T-helper 2 cell (primary cell): ENCODE measurements at places on chromosomes 4 and X.

DNA sequence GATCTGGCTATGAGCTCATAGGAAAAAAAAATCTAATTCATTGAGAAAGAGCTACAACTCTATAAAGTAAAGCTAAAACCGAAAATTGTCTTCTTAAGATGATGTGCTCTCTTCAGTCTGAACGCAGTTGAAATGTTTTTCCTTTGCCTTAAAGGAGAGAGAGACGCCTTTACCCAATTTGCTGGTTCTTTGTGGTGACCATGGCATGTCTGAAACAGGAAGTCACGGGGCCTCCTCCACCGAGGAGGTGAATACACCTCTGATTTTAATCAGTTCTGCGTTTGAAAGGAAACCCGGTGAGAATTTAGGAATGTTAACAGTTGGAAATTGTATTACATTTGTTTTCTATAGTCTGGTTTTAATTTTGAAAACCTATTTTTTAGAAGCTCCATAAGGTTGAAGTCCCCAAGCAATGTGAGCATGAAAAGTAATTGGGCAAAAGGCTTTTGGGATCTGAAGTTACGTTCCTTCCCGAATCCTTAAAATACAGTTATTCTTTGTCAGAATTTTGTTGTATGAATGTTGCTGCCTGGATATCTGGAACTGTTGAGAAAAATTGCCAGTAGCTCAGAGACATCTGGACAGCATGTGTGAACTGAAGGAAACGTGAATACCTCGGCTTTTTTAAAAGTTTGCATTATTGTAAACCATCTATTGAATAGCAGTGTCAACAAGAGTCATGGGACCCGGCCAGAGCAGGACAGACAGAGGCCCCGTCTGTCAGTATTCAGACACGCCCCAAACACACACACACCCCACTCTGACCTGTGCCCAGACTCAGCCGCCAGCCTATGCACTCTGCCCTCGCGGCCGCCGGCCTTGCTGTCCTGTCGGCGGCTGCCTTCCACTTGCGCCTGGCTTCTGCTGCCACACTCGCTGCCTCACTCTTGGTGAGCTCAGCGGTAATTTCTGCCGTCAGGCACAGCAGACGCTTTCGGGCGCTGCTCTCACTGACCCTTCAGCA lies 9.9 kb downstream of the PIGG start:
- DNase-seq, result no peak

GRCh38 chr4:135283934-135284333 lies 1082.3 kb upstream of the PABPC4L start:
- DNase-seq, result no peak

- DNase-seq, result no peak
Measured at GRCh38 chr4:144355811-144356757, 215.6 kb upstream of the GYPA start.

DNA sequence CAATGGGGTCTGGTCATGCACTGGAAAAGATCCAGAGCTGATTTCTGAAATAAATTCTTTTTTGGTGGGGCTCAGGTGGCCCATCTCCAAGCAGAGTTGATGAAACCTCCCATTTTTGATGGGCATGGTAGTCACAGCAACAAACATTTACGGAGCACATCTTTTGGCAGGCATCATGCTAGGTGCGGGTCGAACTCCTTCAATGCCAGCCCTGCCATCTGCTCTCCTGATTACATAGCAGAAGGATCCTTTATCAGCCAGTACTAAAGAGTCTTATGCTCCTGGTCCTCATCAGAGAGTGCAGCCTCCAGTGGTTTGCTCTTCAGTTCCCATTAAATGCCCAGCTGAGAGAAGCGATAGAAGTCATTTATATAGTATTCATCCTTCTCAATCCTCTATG lies 121.7 kb downstream of the GRXCR1 start:
- no peak for DNase-seq

DNA sequence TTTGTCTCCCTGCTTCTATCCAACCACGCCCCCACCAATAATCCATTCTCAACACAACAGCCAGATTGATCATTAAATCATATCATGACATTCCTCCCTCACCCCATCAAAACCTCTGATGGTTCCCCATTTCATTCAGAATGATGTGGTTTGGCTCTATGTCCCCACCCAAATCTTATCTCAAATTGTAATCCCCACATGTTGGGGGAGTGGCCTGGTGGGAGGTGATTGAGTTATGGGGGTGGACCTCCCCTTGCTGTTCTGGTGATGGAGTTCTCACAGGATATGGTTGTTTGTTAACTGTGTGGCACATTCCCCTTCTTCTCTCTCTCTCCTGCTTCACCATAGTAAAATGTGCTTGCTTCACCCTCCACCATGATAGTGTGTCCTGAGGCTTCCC lies 23.3 kb downstream of the TRMT2B start:
- DNase-seq, result no peak

GRCh38 chrX:129833153-129833990 lies 10.3 kb downstream of the ZDHHC9 start:
- no peak for DNase-seq

GRCh38 chrX:132639446-132639845 lies 150.6 kb upstream of the MBNL3 start:
- no peak for DNase-seq

DNA sequence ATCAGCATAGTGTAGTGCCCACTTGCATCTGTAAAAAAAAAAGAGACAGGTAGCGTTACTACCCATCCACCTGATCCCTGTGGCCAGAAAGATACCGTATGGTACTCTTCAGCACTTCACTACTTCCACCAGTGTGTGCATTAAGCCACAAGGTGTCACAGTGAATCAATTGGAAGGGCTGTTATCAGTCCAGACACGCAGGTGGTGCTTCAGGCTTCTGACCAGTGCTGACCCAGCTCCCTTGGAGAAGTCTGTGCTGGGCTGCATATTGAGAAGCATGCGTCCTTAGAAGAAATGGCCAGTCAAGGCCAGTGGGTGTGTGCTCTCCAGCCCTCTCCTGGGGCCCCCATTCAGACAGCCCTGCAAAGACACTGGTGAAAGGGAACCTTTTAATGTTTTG lies 10.6 kb downstream of the LDB2 start:
- DNase-seq, result no peak

DNA sequence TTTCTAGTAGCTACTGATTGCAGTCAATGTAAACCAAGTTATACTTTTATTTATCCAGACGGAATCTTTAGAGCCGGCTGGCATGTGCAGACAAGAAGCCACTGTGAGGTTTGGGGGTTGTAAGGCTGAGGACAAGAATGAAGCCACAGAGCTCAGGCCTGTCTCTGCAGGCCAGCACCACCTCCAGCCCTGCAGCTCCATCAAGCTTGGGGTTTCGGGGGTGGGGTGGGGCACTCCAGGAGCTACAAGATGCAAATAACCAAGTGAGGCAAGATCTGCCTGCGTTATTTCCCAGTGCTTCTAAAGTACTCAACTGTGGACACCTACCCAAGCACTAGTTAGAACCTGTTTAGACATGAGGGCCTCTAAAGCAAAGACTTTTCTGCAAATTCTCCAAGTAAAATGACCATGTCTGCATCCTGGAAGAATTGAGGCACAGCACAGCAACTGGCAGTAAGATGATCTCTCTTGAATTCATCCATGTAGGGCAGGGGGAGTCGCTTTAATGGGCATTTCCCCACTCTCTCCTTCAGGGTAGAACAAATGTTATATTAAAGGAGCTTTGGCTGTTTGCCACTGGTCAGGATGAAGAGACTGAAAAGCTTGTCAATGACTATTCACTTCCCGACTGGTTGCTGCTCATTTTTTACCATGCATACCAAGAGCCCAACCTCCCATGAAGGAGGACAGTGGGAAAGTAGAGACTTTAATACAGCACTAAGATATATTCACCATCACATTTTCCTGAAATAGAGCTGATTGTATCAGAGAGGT lies 222.5 kb downstream of the MGST2 start:
- no peak for DNase-seq

GRCh38 chrX:130245441-130245840 lies 23.3 kb downstream of the ZNF280C start:
- DNase-seq, result no peak

DNA sequence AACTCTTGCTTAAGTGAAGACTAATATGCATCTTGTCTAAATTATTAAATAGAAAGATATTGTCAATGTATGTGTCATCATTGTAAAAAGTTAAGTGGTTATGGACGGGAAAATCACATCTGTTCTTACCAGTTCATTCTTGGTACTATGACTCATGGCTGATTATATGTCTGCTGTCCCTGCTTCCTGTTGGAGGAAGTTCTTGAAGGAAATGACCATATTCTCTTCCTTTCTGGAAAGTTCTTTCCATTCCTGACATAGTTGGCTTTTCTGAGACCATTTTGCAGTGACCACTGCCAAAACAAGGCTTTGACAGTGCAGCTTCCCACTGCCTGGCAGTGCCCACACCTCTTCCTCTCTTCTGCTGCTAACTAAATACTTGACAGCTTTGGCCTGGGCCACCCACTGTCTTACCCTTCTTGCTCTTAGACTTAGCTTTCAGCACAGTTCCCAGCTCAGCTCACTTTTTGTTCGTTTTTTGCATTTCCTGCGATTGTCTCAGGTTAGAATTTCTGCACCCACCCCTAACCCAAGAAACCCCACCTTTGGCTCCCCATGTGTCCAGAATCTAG lies 13.2 kb upstream of the CLDN24 start:
- no peak for DNase-seq

GRCh38 chr4:106676173-106676921 lies 307.8 kb upstream of the GIMD1 start:
- DNase-seq, result no peak

DNA sequence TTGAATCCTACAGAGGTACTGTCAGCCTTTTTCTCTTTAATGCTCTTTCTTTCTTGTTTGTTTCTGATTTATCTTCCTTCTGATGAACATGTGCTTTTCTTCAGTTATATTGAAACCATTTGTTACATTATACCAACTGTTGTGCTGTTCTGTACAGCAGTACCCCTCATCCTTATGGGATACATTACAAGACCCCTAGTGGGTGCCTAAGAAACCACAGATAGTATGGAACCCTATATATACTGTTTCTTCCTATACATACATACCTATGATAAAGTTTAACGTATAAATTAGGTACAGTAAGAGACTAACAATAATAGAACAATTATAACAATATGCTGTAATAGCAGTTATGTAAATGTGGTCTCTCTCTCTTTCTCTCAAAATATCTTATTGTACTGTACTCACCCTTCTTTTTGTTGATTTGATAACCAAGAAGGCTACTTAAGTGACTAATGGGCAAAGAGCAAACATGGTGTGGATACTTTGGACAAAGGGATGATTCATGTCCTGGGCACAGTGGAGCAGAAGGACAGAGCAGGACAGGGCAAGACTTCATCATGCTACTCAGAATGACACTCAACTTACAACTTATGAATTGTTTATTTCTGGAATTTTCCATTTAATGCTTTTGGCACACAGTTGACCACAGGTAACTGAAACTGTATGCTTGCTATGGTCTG lies 10.7 kb upstream of the YIPF7 start:
- no peak for DNase-seq

GRCh38 chrX:71210816-71211215 lies 12.2 kb upstream of the GJB1 start:
- DNase-seq, result no peak

DNA sequence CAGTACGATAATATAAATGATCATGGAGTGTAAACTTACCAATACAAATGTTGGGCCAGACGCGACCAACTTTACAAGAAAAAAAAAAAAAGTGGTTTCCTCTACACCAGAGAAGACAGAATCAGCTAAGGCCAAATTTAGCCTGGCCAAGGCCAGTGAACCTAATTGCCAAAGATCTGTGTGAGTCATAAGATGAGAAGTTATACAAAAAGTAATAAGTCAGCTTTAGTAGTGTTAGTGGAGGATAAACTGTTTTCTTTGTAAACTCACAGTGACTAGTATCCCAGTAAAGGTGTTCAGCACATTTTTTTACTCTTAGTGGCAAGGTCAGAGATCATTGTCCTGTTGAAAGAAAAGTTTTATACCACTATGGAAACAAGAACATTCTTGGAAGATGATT lies 531.4 kb upstream of the TECRL start:
- DNase-seq, result no peak

- no peak for DNase-seq
Measured at GRCh38 chr4:5661237-5661636, 47.1 kb downstream of the EVC2 start.

DNA sequence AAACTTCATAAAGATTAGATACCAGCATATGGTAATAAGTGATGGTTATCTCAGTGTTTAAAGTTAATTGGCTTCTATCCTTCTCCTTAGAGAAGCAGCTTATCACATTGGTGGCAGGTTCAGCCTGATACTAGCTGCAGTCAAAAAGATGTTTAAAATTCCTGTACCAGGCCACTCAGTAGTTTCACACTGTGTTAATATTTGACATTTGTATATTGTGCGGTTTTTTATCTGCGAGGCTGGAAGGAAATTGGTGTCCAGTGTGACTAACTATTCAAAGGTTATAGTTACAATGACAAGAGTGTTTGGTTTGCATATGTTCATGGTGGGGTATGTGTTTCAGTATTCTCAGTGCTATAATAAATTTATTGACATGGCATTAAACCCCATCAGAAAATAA lies 27.5 kb upstream of the TBC1D8B start:
- DNase-seq, result no peak

DNA sequence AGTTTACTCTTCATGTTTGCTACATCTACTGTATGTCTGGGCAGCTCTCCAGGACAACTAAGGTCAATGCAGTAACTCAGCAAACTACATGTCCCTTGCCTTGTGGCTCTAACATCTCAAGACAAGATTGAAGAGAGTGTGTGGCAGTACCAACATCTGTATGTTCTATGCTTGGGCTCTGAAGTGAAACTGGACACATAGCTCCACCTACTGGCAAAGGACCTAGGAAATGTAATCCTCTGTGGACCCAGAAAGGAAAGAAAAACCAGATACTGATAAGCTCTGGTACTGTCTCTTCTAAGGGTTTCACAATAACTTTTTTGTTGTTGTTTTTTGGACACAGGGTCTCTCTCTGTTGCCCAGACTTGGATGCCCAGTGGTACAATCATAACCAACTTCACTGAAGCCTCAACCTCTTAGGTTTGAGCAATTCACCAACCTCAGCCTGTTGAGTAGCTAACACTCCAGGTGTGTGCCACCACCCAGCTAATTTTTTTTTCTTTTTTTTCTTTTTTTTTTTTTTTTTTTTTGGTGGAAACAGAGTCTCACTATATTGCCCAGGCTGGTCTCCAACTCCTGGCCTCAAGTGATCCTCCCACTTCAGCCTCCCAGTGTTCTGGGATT lies 64.1 kb downstream of the QDPR start:
- no peak for DNase-seq

DNA sequence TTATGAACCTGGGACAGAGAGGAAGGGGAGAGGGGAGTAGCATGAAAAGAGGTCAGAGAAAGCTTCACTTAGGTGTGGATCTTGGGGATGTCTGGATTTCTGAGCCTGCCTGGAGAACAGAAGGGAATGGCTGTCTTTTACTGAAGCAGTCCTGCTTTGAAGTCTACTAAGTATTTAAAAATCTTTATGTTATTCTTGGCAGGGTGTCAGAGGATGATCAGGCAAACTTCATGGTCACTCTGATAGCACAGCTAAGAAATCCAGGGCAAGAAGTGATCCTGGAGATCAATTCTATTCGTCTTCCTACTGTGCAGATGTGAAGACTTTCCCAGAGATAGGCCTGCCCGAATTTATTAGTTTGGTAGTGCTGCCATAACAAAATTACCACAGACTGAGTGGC lies 464.4 kb upstream of the BOD1L1 start:
- no peak for DNase-seq
